ENCODE measurements at places on chromosomes 2 and 18. TPM values are rescaled to one million over a fixed set of nuclear protein-coding genes. Genes with fewer than 3 reads are reported as not detected.

Gene PJVK
- polyA plus RNA-seq, result 1.0 TPM

Gene FBLN7
- 0.12 TPM for polyA plus RNA-seq

Gene PROKR1
- not detected for polyA plus RNA-seq

Gene C2orf49
- polyA plus RNA-seq, result 14.5 TPM

Gene CHST9
- 0.03 TPM for polyA plus RNA-seq

Gene C2orf78
- not detected for polyA plus RNA-seq

Gene TFCP2L1
- polyA plus RNA-seq, result 31.0 TPM

Gene TMEM200C
- not detected for polyA plus RNA-seq

Gene IL1RL1
- 1.3 TPM for polyA plus RNA-seq

Gene ALPP
- not detected for polyA plus RNA-seq

Gene CYP27C1
- 7.9 TPM for polyA plus RNA-seq

Gene SNTG2
- not detected for polyA plus RNA-seq

Gene XRCC5
- 521 TPM for polyA plus RNA-seq

Gene DYSF
- 12.9 TPM for polyA plus RNA-seq

Gene CNDP1
- not detected for polyA plus RNA-seq

DNA sequence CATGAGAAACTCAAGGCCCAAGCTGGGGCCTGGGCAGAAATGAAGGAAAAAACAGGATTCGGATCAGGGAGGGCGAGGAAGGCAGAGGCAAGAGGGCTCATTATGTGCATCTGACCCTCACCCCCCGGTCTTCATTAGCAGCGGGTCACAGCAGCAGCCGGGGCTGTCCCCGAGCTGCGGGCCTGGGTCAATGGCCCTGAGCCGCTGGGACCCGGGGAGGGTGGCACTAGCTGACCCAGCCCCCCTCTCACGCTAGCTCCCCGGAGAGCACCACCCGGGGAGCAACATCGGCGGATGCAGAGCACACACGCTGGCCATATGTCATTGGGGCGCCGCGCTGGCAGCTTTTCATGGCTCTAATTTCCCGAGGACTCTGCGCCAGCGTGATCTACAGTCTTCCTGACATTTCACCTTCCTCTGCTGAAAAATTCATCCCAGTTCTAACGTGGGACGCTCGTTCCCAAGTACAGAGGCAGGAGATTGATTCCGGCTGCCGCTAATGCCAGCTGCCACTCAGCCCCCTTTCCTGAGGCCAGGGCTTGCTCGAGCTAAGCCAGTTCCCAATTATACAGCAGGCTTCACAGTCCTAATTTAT is 63.7 kb downstream of the EIPR1 start:
- DNase-seq, result no peak

DNA sequence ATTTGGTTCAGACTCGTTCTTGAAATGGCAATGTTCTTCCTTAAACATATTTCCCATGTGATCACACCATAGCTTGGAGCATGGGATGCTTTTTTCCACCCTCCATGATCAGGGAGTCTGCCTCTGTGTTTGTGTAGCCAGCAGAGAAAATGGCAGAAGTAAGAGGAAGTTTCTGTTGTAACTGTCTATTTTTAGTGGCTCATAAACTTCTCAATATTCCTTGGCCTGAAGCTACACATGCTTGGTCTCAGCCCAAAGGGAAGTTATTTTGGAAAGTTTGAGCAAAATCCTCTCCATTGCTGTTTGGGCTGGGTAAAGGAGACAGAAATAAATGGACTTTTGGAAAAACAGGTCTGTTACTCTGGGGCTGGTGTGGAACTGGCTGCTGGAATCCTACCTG is 33.4 kb upstream of the ITGA6 start:
- no peak for DNase-seq

- DNase-seq, result no peak
These were observed 65.4 kb upstream of the DNAJC10 start for GRCh38 chr2:182650704-182651103.

DNA sequence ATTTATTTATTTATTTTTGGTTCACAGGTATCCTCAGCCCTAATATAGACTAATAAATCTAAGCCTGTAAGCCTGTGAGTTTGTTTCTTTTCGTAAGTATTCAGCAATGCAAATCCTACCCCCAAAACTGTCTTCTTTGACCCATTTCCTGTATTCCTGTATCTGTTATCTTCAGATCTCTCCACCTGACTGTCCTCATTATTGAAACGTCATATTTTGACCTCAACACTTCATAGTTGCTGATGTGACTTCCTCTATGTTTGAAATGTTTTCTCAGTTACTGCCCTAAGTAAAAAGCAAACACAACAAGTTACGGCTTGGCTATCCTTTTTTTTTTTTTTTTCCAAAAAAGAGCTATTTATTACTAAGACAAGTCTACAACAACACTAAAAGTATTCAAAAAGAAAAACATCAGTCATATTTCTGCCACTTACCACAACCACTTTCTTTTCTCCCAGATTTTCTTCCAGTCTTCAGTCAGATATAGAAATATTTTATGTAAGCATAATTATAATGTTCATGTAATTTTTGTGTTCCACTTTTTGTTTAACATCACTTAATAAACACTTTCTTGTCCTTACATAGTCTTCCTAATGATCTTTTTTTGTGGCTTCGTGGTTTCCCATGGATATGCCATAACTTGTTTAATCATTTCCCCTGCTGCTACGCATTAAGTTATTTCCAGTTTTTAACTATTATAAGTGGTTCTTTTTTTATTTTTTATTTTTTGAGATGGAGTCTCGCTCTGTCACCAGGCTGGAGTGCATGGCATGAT is 45.0 kb upstream of the EML4 start:
- DNase-seq, result no peak

- no peak for DNase-seq
These were observed 54.9 kb downstream of the EPHA4 start for GRCh38 chr2:221517146-221517695.

DNA sequence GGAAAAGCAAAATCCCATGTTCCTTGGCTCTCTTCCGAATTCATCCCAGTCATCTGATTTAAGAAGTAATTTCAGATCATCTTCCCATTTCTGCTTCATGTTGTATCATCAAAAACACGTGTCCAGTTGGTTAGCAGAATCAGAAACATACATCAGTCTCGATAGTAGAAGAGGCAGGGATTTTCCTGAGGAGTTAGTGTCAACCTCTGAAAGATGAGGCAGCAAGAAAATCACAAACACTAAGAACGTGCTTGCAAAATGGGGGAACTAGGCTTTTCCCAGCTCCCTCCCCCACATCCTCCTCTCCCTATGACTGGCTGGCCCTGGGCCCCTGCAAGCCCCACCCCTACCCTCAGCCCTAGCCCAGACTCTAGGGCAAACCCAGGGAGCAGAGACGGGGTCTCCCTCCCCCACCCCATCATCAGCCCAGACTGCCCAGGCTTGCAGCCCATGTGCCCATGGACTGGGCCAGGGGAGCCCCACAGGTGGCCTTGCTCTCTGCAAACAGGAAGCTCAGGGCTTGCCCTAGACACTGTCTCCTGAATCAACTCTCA is 161.0 kb upstream of the ID2 start:
- DNase-seq, result no peak

DNA sequence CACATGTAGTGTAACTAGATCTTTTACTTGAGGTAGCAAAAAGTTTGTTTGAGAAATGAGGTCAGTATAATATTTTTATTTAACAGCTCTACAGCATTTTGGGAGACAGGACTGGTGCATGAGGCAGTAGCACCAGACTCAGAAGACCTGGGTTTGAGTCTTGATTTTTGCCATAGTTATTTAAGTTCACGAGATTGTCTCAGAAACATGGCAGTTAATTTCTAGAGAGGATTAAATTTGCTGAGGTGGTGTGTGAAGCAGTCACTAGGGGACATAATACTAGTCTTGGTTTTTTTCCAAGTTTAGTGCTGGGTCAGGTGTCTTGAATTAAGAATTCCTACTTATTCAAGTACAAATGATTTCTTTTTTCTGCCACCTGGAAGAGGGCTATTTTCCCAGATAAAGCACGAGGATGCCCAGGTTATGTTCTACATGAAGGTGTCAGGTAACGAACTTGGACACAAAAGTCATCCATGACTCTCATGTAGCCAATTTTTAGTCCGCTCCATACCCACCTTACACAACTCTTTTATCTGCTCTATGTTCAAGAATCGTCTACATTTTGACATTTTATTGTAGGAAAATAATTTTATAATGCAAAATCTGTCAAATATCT is 1.4 kb downstream of the MARCHF7 start:
- no peak for DNase-seq

DNA sequence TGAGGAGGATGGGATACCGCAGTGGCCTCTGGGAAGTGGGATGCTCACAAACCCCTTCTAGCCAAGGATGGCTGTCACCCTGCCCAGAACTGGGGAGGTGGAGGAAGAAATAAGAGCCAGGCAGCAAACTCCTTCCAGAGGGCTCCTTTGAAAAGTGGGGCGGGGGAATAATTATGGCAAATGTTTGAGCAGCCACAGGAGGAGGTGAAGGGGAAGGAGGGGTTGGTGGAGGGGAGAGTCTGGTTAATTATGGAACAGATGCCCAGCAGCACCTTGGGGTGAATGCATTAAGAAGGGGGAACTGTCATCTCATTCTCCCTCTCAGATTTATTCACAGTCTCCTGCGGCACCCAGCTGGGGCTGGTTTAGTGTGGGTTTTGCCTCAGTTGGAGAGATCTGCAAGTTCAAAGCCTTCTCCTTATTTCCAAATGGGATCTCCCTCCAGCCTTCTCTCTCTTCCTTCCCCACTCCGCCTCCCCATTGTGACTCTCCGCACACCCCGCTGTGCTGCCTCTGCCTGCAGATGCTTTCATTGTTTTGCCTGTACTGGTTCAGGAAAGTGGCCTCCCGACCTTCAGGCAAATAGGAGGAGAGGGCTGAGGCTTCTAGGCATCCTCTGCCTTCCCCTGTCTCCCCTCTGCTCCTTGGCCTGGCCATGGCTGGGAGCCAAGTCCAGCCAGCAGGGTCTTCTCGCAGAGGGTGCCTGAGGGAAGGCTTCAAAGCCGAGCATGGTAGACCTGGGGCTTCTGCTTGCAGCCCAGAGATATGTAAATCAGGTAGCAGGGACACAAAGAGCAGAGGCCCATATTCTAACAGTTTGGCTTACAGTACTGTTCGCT is 457.2 kb upstream of the MEX3C start:
- no peak for DNase-seq

DNA sequence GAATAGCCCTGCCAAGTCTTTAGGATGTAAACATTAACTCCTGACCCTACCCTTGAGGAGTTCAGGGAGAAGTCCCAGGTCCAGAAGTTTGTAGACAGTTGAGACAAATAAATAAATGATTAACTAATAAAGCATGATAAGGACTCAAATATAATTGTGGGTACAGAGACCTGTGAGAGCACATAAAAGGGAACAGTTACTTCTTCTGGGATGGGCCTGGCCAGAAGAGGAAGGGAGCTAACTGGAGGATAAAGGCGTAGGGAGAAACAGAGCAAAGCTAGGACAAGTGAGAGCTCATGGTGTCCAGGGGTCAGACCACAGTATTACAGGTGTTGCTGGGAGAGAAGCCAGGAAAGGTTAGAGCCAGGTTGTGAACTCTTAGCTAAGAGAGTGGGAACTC is 3.0 kb downstream of the LCLAT1 start:
- no peak for DNase-seq

GRCh38 chr18:10035281-10035991 is 121.6 kb downstream of the VAPA start:
- DNase-seq, result peak; percentile 58

GRCh38 chr2:166170356-166170755 is 42.5 kb upstream of the SCN1A start:
- DNase-seq, result no peak

GRCh38 chr18:79506191-79507075 is 110.7 kb downstream of the NFATC1 start:
- no peak for DNase-seq

- no peak for DNase-seq
These were observed 23.9 kb downstream of the ANTXR1 start for GRCh38 chr2:69036926-69037325.

DNA sequence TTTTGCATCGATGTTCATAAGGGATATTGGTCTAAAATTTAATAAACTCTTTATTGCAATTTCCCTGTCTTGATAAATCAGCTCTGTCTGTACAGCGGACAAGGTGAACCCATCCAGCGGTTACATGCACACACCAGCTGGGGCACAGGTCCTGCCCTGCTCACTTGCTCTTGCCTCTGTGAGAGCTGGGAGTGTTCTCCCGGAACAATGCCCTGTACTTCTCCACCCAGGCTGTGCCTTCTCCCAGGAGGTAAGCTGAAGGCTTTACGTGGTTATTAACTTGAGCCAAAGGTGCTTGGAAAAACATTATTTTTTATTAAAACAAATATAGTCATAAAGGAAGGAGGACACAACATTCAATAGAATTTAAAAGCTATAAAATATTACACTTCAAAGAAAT is 117.6 kb downstream of the ALPK2 start:
- DNase-seq, result no peak

GRCh38 chr2:162343492-162343823 is 474 bp upstream of the GCA start:
- DNase-seq, result no peak

GRCh38 chr2:158359846-158360245 is 96.7 kb downstream of the CCDC148 start:
- DNase-seq, result no peak

GRCh38 chr2:237573721-237574415 is 7.5 kb downstream of the PRLH start:
- DNase-seq, result no peak

DNA sequence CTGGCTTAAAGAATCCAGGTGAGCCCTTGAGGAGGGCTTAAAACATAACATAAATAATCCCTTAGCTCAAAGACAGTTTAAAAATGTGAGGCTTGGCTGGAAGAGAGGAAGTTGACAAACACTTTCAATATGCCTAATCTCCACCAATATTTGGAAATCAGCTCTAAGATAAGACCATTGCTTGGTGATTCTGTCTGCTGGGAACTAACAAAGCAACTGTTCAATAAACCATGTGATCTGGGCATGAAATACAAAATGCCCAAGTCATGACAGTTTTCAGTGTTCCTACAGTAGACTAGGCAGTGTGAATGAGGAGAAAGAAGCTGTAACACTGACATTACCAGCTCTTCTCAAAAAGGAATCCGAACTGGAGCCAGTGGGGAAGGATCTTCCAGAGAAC is 10.7 kb downstream of the MFF start:
- DNase-seq, result no peak

GRCh38 chr2:4354678-4355077 is 651.3 kb downstream of the DCDC2C start:
- DNase-seq, result no peak

DNA sequence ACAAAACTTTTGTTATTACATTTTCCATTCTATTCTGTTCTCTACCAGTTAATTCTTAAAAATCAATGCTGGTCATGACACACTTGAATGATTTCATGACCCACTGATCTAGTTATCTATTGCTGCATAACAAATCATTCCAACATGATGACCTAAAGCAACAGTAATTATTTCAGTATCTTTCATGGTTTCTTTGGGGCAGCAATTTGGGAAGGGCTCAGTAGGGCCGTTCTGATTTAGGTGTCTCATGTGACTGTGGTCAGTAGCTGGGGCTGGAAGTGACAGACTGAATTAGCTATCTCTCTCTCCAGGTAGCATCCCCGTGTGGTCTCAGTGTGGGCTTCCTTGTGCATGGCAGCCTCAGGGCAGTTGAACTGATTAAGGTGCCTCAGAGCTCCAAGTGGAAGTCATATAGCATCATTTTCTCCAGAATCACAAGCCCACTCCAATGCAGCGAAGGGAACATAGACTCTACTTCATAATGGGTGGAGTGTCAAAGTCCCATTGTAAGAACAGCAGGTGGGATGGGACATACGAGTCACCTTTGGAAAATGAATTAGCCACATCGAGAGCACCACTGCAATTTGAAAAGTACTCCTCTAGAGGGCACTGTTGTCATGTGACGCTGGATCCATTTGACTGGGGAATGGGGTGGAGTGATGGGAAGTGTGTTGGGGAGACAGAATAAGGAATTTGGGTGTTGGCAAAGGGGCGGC is 39.1 kb upstream of the FAM136A start:
- DNase-seq, result no peak

- DNase-seq, result peak; percentile 21
These were observed 81.5 kb downstream of the PRPF40A start for GRCh38 chr2:152635635-152636298.

- no peak for DNase-seq
These were observed 17.2 kb upstream of the POLE4 start for GRCh38 chr2:74941284-74941683.
